ENCODE measurements at places on chromosomes 13 and 19.

- peak; percentile 45 for DNase-seq
These were observed 115.1 kb upstream of the CACNA1A start for GRCh38 chr19:13621413-13621812.

DNA sequence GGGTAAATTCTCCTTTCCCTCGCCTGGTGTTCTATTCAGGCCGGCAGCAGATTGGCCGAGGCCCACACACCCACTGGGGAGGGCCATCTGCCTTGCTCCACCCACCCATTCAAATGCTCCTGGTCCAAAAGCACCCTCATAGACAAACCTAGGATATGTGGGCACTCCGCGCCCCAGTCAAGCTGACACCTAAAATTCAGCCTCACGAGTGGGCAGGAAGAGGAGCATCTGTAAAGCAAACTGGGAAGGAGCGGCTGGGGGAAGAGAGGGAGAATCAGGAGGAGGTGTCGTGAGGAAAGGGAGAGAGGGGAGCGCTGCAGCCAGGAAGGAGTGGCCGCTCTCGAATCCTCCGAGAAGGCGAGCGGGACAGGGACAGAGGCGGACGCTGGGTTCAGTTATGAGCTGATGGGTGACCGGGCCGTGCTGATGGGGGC lies 136.9 kb downstream of the USP12 start:
- DNase-seq = no peak

DNA sequence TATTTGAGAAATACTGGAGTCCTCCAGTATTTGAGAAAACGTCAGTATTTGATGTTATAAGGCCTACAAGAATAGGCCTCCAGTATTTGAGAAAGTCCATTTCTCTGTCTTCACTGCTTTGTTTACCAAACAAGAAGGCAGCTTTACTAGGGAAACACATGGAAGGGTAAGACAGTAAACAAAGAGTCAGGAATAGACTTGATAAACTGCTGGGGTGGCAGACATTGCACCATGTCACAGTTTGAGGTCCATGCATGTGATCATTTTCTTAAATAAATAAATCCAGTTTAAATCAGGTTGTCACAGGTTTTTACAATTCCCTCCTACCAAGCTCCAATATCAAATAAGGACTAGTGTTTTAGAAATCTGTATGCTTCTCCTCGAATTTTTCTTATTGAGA lies 1431.0 kb upstream of the SPRY2 start:
- DNase-seq = no peak

- no peak for DNase-seq
These were observed 23.9 kb downstream of the PIBF1 start for GRCh38 chr13:72805676-72806346.

DNA sequence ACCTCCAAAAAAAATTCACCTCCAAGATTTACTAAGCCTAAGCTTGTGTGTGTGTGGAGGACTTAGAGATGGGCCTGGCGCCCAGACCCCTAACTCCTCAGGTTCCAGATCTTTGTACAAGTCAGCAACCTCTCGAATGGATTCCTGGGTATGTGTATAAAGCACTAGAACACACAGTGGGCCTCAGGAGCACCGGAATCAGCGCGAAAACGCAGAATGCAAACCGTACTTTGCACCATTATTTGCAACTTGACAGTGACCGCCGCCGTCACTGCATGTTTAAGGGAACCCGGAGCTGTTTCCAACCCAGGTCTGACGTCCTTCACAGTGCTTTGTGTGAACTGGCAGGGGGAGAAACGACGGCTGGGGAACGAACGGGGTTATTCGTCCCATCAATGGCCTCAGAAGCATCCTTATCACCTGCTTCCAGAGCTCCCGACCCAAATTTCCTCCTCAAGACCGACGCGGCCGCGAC lies 688 bp downstream of the ZNF606 start:
- no peak for DNase-seq

DNA sequence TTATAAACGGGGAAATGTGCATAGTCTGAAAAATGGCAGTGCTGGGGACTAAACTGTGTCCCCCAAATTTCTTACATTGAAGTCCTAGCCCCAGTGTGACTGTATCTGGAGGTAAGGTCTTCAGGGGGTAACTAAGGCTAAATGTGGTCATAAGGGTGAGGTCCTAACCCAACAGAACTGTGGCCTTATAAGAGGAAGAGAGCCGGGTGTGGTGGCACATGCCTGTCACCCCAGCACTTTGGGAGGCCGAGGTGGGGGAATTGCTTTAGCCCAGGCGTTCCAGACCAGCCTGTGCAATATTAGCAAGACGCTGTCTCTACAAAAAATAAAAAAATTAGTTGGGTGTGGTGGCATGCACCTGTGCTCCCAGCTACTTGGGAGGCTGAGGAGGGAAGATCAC lies 17.8 kb downstream of the PROZ start:
- DNase-seq = no peak

GRCh38 chr19:4391306-4391693 lies 9.0 kb downstream of the SH3GL1 start:
- DNase-seq = no peak

GRCh38 chr13:25702386-25702785 lies 330.6 kb downstream of the ATP8A2 start:
- no peak for DNase-seq

GRCh38 chr13:40484101-40484800 lies 182.2 kb downstream of the FOXO1 start:
- no peak for DNase-seq

DNA sequence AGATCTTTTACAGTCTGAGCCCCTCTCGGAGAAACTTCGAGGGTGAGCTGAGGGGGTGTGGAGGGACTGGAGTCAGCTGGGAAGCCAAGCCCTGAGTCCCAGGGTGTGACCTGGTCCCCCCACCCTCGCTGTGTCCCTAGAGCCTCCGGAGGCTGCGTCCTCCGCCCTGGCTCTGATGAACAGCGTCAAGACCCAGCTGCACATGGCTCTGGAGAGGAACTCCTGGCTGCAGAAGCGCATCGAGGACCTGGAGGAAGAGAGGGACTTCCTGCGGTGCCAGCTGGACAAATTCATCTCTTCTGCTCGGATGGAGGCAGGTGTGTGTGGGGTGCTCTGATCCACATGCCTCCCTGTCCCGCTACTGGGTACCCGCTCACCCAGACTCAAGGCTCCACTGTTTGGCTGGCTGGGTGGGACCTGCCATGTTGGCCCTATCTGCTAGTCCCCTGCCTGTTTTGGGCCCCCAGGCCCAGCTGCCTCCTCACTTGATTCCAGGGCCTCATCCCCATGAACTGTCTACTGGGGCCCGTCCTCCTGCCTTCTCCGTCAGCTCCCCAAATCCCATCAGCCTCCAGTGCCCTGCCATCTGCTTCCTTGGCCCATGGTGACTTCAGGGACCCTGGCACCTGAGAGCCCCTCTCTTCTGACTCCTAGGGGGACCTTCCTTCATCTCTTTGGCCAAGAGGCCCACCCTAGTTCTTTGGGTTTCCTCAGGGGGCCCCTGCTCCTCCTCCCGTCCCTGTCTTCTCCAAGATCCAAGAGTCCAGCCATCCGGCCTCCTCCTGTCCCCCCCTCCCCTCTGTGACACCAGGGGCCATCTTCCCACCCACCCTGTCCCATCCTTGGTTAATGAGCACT lies 1.5 kb downstream of the CCDC106 start:
- DNase-seq = no peak

- no peak for DNase-seq
These were observed 5.6 kb downstream of the KLF16 start for GRCh38 chr19:1857648-1858326.

GRCh38 chr19:13583114-13583513 lies 76.8 kb upstream of the CACNA1A start:
- DNase-seq = no peak

DNA sequence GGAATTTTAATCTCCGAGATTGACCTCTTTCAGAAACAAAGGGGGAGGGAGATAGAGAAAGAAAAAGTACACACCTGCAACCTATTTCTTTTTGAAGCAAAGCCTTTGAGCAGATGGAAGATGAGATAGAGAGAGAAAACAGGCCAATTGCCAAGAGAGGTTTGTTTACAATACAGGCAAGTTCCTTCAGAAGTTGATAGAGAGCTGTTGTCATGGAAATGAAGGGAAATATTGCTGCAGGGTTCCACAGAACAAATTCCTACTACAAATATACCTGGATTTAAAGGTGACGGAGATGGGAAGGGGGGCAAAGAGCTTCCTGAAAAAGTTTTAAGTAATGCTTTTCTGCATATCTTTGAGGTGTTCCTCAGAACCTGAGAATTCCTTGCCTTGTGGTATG lies 388.4 kb downstream of the NDFIP2 start:
- DNase-seq = no peak

- no peak for DNase-seq
These were observed 146.6 kb upstream of the GJB6 start for GRCh38 chr13:20378721-20379120.

GRCh38 chr13:26376430-26376829 lies 122.5 kb downstream of the CDK8 start:
- DNase-seq = no peak

DNA sequence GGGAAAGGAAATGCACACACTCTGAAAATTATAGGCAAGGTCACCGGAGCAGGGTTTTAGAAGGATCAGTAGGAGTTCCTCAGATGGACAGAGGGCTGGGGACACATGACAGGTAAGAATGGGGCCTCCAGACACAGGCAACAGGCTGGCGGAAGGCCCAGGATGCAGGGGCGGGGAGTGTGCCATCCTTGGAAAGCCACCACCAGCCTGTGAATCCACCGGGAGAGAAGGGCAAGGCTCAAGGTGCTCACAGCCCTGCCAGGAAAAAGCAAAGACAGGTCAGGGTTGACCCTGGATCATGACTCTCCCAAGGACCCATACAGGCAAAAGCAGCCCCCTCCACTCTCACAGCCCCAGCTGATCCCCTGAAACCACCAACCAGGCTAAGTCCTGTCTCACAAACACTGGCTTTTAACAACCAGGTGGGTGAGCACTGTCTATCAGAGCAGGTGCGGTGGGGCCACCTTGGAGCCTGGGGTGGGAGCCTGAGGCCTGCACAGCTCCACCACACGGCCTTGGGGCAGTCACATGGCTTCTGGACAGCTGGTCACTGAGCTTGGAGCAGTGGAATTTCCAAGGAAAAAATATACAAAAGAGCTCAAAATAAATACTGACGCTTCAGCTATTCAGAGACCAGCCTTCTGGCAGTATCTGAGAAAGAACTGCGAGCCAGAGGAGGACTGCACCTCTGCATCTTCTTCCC lies 35.2 kb upstream of the ISYNA1 start:
- DNase-seq = no peak

DNA sequence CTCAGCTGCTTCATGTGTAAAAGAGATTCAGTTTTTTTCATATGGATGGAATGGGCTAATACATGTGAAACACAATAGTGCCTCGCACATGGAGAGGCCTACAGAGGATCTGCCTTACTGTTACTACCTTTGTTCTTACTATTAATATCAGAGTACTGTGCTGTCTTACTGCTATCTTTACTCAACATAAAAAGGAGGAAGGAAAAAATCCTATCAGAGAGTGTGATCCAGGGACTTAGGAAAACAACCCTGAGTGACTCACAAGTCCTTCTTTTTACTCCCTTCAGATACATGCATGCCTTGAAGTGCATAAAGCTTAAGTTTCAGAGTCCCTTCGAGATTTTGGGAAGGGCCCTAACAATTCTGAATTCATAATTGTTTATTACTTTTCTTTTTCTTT lies 136.8 kb downstream of the TBC1D4 start:
- no peak for DNase-seq

GRCh38 chr19:19381007-19381926 lies 24.2 kb upstream of the GATAD2A start:
- DNase-seq = no peak

DNA sequence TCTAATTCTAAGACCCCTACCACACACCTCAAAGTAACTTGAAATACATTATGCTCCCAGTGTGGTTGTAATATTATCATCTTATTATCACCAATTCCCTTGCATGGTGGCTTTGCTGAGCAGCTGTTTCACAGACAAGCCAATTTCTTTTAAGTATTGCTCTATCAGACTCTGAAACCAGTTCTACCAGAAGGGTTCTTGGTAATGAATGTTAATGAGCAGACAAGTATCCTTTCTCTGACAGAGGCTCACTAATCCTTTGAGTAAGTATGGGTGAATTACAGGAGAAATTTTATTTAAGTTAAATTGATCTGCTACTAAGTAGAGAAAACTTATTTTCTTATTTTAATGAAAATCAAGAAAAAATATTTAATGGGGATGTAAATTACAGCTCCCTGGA lies 326.0 kb downstream of the GPC6 start:
- no peak for DNase-seq

GRCh38 chr13:75995966-75996365 lies 359.8 kb downstream of the LMO7 start:
- no peak for DNase-seq

GRCh38 chr13:29411481-29411880 lies 184.0 kb downstream of the SLC7A1 start:
- no peak for DNase-seq

GRCh38 chr19:5108123-5108596 lies 139.2 kb downstream of the KDM4B start:
- no peak for DNase-seq

DNA sequence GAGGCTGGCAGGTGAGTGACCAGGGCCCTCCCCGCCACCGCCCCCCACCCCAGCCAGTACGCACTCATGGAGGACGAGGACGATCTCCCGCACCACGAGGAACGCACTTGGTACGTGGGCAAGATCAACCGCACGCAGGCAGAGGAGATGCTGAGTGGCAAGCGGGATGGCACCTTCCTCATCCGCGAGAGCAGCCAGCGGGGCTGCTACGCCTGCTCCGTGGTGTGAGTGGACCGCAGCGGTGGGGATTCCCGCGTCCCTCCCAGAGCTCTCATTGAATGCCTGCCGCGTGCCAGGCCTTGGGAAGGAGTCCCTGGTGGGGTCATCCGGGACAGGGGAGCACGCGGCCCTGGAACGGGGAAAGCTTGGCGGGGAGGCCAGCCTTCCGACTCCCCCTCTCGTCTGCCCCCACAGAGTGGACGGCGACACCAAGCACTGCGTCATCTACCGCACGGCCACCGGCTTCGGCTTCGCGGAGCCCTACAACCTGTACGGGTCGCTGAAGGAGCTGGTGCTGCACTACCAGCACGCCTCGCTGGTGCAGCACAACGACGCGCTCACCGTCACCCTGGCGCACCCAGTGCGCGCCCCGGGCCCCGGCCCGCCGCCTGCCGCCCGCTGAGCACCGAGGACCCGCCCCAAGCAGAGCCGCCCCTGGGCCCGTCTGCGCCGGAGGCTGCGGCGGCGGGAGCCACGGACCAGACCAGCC lies 4.8 kb upstream of the IFI30 start:
- no peak for DNase-seq

DNA sequence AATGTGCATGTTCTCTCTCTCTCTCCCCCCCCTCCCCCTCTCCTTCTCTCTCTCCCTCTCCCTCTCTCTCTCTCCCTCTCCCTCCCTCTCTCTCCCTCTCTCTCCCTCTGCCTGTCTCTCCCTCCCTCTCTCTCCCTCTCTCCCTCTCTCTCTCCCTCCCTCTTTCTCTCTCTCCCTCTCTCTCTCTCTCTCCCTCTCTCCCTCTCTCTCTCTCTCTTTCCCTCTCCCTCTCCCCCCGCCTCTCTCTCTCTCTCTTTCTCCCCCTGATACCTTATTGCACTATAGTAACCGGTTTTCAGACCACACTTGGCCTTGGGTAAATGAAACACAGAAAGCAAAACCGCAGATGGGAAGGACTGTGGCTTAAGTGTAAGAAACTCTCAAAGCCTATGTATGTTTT lies 34.7 kb upstream of the SPACA7 start:
- DNase-seq = no peak

- no peak for DNase-seq
These were observed 140.9 kb downstream of the KCNRG start for GRCh38 chr13:50156140-50156539.

- no peak for DNase-seq
These were observed 83.9 kb upstream of the TSC22D1 start for GRCh38 chr13:44660050-44660449.
